ENCODE measurements at places on chromosomes 3 and 15.

DNA sequence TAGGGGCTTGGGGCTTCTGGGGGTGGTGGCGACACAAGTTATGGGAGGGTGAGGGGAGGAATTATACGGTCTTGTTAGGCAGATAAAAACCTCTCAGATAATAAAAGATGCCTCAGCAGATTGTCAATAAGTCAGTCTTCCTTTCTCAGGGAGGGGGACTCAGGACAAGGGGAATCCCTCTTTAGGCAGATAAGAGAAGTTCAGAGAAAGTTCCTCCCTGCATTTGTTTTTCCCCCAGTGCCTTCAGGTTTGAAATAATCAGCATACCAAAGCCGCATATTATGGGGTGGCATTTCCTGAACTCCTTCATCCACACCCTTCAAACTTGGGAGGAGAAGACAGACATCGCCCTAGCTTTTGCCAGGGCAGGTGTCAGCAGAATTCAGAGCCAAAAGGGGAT lies 8.5 kb downstream of the PPCDC start:
- DNase-seq = no peak

- DNase-seq = no peak
Observed at GRCh38 chr3:197709135-197709534, 27.6 kb downstream of the RUBCN start.

DNA sequence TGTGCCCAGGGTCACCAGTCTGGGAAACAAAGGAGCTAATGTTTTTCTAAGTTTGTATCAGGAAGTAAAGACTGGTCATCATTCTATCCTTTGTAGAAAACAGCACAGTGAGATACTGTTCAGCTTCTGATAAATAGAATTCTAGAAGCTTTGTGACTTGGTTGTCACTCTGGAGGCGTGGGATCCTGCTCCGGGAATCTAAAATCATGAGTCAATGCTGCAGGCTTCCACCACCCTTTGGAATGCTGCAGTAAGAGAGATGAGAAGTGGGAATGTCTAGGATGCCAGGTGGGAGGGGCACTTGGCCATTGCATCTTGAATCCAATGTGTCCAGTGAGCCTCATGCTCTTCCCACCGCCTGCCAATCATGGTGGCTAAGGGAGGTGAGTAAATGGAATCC lies 40.9 kb downstream of the SAMMSON start:
- no peak for DNase-seq

GRCh38 chr3:186976837-186977750 lies 46.8 kb downstream of the ST6GAL1 start:
- DNase-seq = peak; percentile 41

GRCh38 chr3:165444745-165445144 lies 248.6 kb upstream of the SLITRK3 start:
- no peak for DNase-seq

DNA sequence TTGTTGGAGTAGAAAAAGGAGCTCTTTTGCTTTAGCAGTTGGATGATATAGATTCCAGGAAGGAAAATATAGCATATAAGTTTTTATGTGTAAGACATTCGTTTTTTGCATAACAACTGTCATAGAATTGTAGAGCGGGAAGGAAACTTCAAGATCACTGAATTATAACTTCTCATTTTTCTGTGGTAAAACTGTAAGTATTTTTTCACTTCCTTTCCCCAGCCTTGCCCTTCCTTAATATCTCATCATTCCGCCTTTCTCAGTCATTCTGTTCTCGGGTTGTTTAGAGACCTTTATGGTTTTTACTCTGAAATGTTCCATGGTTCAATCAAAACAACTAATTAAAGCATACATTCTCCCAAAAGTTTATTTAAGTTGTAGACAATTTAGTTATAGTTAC lies 1.1 kb downstream of the EAF2 start:
- DNase-seq = no peak

- DNase-seq = no peak
Observed at GRCh38 chr3:66409771-66410754, 90.8 kb downstream of the LRIG1 start.

GRCh38 chr3:183285828-183286457 lies 32.9 kb downstream of the B3GNT5 start:
- DNase-seq = peak; percentile 99

DNA sequence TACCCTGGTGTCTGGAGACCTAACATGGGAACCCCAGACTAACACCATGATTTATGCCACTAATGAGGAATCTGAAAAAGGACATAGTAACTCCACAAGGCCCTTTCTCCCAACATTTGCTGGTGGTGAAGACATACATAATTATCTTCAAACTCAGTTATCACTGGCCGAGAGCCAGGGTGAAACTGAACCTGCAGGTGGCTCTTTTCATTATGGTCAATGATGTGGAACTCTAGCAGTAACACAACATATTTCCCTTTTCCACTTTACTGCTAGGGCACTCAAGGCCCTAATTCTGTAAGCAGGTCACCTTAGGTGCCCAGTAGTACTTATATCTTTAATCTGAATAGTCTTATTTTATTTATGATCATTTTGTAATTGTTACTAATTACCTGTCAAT lies 326.4 kb upstream of the SATB1 start:
- DNase-seq = no peak

- no peak for DNase-seq
Observed at GRCh38 chr15:83092309-83092976, 15.0 kb upstream of the TM6SF1 start.

DNA sequence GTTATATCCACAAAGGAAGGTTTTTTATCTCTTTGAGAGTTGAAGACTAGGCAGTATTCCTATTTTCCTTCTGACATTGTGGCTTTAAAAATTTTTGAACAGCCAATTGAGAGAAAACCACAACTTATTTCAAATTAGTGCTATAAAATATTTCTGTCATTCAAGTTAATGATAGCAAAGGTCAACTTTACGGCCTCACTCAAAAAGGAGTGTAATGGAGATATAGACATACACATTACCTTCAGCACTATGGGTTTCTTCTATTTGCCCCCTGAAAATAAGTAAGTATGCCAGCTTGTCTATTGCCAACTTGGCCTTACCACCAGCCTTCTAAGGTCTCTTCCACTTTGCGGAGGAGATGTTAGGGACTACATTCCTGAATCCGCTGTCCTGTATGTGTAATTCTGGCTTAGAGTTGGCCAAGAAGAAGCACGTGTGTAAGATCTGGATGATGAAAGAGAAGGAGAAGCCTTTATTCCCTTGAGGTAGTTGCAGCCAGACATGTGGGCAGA lies 44.1 kb upstream of the KBTBD8 start:
- DNase-seq = no peak

- DNase-seq = peak; percentile 88
Observed at GRCh38 chr3:10115326-10116137, at the start of gene BRK1. BRK1 (plus strand) TSS chr3:10115675; CDS start chr3:10115702, 27 bp downstream.

DNA sequence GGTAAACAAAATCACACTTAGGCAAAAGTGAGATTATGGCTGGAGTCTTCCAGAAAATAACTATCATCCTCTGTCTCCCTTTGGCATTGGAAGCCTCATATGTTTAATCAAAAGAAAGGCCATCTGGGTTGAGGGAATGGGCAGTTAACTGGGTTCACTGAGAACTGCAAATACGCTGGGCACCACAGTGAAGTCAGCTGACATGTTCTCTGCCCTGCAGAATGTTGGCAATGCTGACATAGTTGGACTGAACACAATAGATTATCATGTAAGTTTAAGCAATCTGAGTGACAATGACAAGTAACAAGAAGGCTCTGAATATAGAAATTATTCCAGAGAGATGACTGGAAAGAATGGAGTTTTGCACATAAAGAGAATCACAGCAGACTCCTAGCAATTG lies 43.8 kb upstream of the SLC25A26 start:
- no peak for DNase-seq

DNA sequence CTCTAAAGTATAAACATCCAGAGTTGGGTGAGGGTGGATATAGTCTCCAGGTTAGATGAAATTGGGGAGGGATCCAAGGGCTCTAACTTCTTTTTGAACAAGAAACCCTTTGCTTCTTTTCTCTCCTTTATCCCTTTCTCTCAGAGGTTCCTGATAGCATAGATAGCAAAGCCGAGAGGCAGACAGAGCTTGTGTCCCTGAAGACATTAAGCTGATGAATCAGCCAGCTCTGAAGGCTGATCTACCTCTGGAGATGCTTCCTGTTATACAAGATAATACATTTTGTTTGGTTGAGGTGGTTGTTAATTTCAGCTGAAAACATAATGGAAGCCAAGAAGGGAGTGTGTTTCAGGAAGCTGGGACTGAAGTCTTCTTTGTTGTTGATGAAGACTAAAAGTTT lies 193.2 kb downstream of the PDCD6IP start:
- no peak for DNase-seq

- DNase-seq = no peak
Observed at GRCh38 chr3:134682196-134682880, 31.5 kb upstream of the KY start.

- no peak for DNase-seq
Observed at GRCh38 chr3:73407577-73407976, 217.2 kb downstream of the PDZRN3 start.

GRCh38 chr3:74054566-74054965 lies 429.8 kb upstream of the PDZRN3 start:
- no peak for DNase-seq

GRCh38 chr15:70345251-70346019 lies 247.7 kb upstream of the TLE3 start:
- DNase-seq = no peak

DNA sequence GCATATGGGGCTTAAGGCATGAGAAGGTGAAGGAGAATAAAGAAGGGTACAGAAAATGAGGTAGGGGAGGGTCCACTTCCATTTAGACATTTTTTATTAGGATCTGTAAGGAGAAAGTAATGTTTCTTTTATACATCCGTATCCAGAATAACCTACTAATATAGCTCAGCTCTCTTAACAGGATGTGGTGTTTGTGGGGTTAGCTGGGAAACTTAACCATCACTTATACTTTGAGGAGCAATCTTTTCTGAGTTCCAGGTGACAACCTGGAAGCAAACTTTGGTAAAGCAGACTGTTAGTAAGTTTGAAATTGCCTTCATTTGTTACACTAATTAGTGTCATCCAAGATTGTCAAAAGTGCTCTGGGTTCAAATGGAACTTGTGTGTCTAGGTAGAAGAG lies 36.6 kb downstream of the BUB1B start:
- no peak for DNase-seq

DNA sequence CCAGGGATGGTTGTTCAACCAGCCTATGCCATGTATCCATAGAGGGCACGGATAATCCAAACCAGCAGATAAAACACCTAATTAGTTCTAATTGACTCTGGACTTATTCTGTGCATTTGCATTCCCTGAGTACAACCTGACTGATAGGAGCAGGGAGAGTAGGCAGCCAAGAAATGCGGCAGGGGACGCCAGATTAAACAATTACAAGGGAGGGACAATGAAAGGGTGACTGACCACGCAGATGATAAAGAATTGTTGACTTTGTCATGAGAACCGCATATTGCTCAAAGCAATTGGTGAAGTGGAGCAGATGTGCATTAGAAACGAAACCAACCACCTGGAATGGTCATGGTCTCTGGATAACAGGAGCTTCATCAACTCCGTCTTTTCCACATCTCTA lies 369.1 kb upstream of the FRG2C start:
- DNase-seq = no peak

- peak; percentile 99 for DNase-seq
Observed at GRCh38 chr3:14452740-14453710, 50.6 kb downstream of the SLC6A6 start.

DNA sequence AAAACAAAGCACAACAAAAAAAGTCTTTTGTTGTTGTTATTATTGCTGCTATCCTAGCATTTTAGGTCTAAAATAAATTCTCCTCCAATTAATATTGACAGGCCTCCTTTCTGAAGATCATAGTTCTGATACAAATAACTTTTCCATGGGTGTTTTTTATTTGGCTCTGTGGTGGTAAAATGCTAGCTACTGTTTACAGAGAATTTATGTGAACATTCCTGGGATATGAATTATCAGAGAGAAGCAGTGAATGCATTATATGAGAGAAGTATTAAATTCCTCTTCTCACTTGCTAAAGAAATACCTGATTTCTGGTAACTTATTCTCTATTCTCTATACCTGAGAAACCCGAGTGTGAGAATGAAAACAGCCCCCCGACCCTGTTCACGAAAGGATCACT lies 57.5 kb upstream of the TMCO5A start:
- DNase-seq = no peak

GRCh38 chr3:77539677-77540076 lies 499.8 kb downstream of the ROBO2 start:
- no peak for DNase-seq

DNA sequence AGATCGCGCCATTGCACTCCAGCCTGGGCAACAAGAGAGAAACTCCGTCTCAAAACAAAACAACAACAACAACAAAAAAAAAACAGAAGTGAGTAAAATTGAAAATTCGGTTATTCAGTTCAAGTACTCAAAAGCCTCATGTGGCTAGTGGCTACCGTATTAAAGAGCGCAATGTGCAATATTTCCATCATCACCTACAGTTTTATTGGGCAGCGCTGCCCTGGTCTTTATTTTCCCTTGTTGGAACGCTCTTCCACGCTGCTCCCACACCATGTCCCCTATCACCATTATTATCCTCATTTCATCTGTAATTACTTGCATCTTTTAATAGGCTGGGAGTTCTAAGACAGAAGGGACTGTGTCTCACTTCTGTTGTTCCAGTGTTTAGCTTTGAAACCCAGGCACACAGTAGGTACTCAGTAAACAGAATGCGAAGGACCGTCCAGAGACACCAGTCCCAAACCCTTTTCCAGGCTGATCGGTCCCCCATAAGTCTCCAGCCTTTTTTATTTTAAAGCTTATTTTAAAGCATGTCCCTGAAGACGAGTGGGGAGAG lies 423 bp upstream of the HACD3 start:
- DNase-seq = no peak

DNA sequence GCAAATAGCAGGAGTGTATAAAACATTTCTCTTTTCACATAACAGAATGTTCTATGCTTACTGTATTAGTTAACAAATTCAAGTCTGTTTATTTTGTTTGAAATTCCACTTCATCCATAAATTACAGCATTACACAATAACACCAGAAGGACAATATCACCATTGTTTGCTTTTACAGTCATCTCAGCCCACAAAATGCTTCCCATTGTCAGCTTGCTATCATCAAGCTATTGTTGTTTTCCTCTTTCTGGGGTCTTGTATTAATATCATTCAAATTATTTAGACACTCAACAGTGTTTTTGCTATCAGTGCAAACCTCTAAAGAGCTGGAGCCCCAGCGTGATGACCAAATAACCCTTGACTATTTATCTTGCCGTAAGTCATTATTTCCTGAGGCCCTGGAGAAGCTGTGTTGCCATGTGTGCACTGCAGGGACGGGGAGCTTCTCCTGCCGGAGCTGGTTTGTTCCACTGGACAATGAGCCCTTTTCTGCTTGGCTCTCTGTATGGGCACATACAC lies 1.1 kb downstream of the SAMMSON start:
- DNase-seq = no peak

DNA sequence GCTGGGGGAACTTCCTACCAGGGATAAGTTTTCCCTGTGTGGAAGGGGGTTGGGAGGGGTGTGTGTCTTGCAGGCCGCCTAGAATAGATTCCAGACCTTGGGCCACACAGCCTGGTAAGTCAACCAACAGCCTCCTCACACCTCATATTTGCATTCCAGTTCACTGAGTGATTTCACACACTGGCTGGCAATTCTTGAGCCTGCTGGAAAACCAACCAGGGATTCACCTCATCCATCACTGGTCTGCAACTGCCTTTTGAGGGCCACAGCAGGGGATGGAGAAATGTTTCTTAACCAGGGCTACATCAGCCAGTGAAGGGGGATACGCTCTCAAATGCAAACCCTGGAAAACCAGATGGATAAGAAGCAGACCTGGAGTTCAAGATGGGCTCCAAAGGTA lies 2.0 kb downstream of the FSTL1 start:
- DNase-seq = peak; percentile 63

GRCh38 chr15:31579976-31580375 lies 253.3 kb downstream of the KLF13 start:
- no peak for DNase-seq

Measured in skeletal muscle cell (primary cell).